ENCODE measurements at places on chromosomes 5 and 9.
A peak's percentile ranks its signal among the peaks of the same experiment; 100 is the strongest.

- peak; percentile 57 for DNase-seq
Observed at GRCh38 chr9:5186416-5187169, 1.2 kb upstream of the INSL6 start.

DNA sequence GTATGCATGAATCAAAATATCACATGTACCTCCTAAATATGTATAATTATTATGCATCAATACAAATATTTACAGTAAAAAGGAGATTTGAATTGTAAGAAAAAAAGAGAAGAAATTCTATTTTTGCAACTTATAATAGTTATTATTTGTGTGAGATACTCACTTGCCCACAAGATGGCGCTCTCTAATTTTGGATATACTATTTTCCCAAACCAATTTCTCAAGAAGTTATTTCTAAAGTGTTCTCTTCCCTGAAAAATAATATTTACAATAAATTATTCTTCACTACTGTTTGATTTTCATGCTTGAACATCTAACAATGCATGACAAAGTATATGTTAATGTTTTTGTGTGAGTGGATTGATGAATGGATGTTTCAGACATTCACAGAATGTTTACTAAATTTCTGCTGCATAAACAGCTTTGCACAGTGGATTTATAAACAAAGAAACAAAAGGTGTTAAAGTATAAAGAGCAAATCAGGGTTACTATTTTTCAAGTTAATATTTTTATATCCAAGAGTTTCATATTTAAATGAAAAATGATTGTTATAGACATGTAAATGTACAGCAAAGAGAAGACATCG, 503.4 kb downstream of the PDE4D start:
- DNase-seq = no peak

DNA sequence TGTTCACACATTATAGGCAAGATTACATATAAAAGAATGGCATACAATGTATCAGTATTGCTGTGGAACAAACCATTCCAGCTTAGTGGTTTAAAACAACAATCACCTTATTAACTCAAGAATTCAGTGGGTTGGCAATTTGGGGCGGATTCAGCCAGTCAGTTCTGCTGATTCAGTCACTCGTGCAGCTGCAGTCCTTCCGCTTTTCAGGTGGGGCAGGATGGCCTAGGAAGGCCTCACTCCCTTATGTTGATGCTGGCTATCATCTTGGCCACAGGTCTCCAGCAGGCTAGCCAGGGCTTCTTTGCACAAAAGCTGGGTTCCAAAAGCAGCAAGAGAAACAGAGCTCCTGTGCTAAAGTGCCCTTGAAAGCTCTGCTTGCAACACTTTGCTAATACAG, 150.6 kb downstream of the MCTP1 start:
- DNase-seq = no peak

GRCh38 chr5:56262279-56262678, 29.1 kb upstream of the ANKRD55 start:
- DNase-seq = no peak

GRCh38 chr5:153516504-153517240, 26.2 kb downstream of the GRIA1 start:
- no peak for DNase-seq

DNA sequence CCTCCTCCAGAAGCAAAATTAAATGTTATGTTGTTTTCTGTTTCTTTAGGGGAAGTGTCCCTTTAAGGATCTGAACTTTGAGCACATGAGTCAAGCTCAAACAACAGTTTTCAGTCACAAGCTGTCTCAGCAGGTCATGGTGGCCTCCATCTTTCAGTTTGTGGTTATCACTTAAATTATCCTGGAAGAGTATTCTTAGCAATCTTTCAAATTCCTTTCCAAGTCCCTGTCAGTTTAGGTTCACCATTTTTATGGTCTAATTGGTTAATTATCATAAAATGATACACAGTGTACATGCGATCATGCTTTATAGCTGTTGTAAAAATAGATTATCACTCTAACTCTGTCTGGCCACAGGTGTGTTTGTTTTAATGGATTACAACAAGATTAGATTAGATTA, 43.1 kb upstream of the SELENOP start:
- DNase-seq = no peak

- no peak for DNase-seq
Observed at GRCh38 chr5:25066239-25066638, 421.5 kb upstream of the CDH10 start.

DNA sequence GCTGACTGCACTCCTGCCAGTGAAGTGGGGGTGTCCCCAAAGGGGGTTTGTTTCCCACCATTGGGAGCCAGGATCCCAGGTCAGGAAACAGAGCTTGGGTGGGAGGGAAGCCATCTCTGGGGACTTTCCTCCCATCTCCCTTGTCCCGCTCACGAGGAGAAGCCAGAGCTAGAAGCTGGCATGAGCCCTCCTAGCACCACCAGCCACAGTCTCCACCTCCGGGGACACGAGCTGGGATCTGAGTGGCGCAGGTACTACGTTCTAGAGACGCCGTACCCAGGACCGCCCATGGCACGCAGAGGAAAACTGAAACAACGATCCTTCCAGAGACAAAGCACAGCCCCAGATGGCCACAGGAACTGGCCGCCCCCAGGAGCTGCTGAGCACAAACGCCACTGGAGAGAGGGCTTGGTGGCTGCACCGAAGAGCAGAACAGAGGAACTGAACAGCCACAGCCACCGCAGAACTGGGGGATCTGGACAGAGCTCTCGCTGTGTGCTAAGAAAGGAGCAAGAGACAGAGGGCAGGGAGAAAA, 29.8 kb downstream of the ADAMTS2 start:
- DNase-seq = no peak

- no peak for DNase-seq
Observed at GRCh38 chr5:8493176-8493575, 624.2 kb downstream of the MTRR start.

DNA sequence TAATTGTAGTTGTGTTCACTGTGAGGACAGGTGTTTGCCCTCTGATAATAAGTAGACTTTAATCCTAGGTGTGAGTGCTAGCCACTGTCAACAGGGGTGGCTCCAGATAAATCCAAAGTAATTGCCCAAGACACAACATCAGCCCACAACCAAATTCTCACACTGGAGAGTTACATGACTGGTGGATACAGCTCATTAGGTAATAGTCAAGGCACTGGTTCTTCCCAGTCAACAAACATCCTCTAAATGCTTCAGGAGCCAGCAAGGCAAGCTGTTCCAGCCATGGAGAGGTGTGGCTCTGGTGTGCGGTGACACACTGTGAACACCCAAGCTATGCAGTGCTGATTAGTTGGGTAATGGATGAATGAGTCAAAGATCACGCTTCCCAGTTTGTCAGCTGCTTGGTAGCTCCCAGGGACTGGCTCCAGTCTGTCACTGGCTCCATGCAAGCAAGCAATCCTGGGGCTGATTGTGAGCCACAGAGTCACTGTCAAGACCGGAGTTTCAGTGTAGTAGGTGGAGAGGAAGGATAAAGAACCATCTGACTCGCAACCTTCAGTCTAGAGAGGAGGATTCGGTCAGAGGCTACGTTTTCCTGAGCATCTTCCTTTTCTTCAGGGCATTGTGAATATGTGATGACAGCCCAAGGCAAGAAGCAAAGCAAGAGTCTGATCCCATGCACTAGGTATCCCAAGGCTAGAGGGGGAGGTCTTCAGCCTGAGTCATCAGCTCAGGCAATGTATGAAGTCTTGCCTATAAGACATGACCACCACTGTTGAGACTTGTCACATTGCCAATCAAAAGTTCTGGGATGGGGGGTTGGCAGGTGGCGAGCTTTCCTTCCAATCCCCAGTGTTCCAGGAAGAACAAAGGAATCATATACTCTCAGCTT, 63.1 kb downstream of the UGCG start:
- DNase-seq = no peak

DNA sequence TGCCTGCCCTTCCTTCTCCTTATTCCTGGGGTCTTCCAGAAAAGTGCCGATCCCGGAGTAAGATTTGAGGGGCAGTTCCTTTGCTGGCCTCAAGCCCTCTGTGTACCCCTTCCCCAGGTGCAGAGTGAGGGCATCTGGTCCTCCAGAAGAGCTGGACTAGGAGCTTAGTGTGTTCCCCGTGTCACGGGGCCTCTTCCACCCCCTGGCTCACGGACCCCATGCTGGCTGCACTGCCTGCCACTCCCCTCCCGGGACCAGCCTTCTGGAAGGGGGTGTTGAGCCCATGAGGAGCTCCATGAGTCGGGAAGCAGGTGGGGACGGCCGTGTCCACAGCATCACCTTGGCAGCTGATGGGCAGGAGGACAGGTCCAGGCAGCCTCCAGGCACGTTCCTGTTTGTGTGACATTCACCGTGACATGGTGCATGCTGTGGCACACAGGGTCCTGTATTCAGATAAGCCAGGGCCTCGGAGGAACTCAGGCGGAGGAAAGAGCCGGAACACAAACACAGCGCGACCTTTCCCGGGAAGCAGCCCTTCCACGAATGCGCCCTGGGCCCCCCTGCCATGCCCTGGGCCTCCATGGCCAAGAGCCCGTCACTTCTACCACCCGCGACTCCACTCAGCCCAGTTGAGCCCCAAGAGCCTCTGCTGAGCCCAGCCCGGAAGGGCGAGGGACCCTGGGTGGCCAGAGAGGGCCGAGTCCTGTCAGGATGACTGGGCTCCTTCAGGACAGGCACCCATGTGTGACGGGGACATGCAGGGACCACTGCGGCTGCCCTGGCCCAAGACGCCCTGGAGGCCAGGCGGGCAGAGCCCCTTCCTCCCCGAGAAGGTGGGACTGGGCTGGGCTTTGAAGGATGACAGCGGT, 5.9 kb upstream of the LCN1 start:
- DNase-seq = no peak

- no peak for DNase-seq
Observed at GRCh38 chr5:88159591-88159990, 109.1 kb downstream of the TMEM161B start.

- DNase-seq = no peak
Observed at GRCh38 chr5:35518104-35518503, 99.6 kb upstream of the SPEF2 start.

DNA sequence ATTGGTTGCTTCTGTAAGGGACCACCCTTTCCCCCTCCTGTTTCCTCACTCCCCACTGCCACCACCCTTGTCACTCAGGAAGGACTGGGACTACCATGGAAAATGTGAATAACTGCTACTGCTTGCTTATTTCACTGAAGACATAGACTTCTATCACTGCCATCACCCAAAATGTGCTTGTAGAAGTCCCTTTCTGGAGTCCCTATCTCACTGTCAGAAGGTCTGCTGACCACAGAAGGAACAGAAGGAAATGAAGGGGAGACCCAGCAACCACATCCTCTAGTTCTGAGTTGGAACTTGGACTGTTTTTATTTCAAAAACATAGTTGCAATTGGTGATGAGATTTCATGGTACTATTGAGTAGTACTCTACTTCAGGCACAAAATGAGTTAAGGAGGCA, 122.5 kb downstream of the NPR3 start:
- no peak for DNase-seq

- no peak for DNase-seq
Observed at GRCh38 chr9:130862747-130863146, 27.7 kb downstream of the ABL1 start.

- peak; percentile 75 for DNase-seq
Observed at GRCh38 chr9:91948597-91949391, 1.2 kb downstream of the ROR2 start.

DNA sequence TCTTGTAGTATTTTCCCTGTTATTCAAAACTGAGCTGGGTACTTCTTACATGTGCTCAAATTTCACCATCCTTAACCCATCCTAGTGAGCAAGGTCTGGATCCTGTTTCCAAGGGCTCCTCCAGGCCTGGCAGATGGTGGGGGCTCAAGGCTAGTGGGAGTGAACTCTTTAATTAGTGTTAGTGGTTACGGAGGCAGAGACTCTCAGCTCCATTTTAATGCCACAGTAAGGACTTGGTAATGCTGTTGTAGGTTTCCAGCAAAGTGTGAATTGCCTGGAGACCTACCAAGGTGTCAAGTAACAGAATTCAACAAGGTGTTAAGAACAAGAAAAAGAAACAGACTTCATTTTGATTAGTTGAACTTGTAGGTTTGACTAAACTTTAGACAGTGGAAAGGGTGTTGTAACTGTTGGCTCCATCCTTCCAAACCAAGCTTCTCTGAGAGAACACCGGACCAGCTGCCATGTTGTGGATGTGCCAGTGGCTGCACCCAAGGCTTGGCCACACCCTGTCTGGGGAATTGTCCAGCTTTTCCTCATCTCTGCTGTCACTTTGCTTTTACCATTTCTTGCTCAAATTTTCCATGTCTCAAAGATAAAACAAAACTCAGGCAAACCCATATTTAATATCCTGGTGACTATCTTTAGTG, 98.7 kb downstream of the ADCY2 start:
- peak; percentile 82 for DNase-seq

GRCh38 chr5:75496026-75496425, 15.4 kb downstream of the CERT1 start:
- DNase-seq = no peak

DNA sequence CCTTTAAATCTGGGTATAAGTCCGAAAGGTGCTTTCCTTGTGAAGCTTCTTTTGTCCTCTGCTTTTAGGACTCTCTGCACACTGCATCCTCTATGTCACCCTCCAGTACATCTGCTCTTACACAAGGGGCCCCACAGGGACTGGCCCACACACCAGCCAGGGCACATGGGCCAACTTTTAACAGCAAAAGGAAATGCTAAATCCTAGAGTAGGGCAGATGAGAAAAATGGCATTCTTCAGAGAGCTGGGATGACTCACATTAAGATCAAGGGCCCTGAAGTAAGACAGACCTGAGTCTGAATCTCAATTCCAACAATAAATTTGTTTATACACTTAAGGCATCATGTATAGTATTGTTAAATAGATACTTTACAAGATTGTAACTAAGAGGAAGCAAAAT, 40.3 kb upstream of the CDKN2B start:
- no peak for DNase-seq

- peak; percentile 87 for DNase-seq
Observed at GRCh38 chr5:134524272-134524825, 1.1 kb upstream of the JADE2 start.
